Renal cortex interstitium (tissue), 15 donors: ENCODE measurements at places on chromosomes 4 and X.
A peak's percentile ranks its signal among the peaks of the same experiment; 100 is the strongest.

DNA sequence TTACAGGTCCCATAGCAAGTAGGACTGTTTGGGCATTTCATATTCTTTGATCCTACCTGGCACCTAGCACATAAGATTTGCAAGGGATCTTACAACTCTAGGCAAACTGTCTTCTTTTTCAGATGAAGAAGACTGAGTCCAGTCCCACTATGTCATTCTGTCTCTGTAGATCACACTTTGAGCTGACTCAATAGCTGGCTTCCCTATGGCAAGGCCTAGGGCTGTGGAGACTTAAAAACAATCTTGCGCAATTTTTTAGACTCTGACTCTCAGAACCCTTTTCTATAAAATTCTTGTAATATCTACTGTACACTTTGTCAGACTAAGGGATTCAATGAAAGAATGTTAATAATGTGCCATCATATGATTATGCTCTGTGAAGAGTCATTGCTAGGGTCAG lies 26.7 kb downstream of the OTC start:
- no peak for DNase-seq

GRCh38 chr4:56253666-56254305 lies 133.5 kb downstream of the AASDH start:
- no peak for DNase-seq

DNA sequence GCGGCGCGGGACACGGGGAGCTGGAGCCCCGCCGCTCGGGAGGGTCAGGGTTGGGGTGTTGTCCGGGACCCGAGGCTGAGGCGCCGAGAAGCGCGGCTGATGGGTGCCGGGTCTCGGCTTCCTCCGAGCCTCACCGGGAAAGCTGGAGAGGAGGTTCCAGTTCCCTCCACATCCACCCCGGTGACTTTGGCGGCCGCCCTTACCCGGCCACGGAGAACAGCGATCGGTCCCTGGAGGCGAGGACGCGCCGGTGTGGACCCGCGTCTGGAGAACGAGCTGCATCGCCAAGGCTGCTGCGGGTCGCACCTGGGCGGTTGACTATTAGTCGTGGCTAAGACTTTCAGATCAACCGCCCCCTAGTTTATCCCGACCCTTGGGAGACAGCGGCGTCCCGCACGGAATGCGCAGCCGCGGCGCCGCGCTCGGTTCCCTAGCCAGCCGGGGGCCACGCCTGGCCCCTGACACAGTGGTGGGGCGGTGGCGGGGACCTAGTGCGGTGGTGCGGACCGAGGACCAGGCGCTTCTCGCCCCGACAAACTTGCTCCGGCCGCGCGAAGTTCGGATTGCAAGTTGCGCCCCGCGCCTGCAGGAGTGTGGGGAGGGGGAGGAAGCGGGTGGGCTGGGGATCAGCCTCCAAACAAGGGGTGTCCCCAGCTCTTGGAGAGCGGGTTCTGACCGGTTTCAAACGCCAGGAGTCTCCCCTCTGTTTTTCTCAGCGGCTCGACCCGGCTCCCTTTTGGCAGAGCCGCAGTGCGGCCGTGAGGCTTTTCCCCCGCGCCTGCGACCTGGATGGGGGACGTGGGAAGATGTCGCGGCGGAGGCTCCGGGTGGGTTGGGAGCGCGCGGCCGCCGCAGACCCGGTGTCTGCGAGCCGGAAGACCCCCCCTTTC lies 568 bp downstream of the FHDC1 start:
- no peak for DNase-seq

DNA sequence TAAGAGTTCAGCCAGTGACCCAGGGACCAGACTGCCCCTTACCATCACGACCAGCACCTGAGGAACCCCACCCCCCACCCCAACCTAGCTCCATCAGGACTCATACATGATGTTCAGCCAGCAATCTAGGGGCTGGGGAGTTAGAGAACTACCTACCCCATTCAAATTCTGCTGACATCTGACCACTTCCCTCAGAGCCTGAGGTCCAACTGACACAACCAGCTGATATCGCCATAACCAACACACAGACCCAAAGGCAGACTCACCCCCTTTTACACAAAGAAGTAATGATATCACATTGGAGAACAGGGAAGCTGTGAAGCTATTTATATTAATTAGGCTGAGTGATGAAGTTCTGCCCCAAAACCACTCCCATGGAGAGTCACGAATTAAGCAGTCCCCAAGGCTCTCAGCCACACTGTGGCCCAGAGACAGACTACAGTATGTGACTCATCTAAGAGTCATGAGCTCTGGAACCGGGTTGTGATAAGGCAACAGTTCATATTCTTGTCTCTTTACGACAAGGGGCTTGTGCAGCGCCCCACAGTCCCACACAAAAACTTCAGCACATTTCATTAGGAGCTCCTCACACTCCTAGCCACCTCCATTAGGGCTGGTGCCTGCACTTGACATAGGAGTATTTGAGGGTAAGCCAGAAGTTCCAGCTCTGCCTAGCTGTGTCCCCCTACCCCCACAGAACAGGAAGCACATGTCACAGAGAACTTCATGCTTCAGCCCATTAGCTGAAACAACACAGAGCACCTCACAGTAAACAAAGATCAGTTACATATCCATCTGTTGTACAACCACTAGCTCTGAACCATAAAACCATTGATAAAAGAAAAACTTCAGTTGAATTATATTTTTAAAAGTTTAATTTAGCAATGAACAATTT lies 184.7 kb upstream of the ZCCHC13 start:
- no peak for DNase-seq

DNA sequence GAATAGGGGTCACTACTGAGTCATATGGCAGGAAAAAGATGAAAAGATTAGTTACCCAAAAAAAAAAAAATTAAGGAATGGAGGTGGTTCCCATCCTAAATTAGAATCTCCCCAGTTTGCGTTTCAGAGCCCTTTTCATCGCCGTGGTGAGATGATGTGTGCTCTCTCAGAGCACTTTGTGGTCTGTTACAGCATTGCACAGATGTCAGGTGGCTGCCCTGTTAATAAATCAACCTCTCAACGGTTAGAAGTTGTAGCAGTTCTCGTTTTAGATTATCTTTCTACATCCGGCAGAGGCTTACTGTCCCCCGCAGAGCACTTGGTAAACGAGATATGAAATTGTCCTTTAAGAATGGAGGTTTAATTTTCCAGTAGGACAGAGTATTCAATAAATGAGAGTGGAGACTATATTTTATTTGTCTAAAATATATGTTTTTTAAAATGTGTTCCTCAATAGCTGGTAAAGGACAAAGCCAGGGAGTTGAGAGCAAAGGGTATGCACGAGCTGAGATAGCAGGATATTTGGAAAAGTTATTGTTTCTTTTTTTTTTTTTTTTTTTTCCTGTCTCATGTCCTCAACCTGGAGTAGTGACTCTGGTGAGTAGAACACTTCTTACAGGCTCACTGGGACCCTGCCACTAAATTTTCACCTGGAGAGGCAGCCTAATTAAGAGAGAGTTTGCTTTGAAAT lies 26.9 kb downstream of the AFF1 start:
- no peak for DNase-seq

- no peak for DNase-seq
These were observed 19.3 kb upstream of the UVSSA start for GRCh38 chr4:1327526-1328266.

DNA sequence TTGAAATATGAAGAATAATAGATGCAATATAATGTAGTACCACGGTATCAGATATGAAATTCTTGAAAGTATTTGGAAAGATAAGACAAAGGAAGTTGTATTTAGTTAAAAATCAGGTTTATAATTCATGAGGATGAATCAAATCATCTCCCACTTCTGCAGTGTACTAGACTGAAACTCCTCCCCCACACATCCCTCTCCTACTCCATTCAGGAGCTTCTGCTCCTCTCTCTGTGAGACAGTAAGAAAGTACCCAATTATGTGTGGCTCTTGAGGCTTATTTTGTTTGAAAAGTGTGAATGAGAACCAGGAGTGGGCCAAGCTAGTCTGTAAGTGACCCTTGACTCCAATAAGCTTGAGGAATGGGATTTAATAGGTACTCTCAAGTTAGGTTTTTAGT lies 9.5 kb downstream of the SLAIN2 start:
- DNase-seq, result no peak

GRCh38 chrX:124256629-124257380 lies 75.7 kb upstream of the TEX13D start:
- DNase-seq, result no peak

DNA sequence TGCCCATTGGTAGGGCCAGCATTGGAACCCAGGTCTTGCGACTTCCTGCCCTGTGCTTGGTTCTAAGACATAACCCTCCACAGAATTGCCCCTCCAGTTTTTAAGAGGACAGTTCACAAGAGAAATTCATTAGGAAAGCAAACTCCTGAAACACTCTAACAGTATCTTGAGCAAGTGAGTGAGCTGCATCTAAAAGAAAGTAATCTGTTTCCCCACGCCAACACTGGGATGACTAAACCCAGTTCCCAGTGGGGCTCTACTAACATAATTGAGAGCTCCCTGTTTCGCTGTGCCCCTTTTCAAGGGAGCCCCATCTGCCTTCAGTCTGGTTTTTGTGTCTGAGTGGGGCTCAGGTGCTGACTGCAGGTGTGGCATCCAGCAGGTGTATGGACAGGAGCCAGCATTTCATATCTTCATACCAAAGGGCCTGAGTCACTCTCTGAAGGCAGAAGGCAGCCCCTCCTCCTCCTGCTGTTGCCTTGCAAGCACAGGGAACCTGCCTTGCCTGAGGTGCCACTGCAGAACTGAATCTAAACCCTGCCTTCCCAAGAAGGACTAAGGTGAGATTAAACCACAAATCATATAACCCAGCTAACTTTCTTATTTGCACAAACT lies 8.0 kb downstream of the AMOT start:
- no peak for DNase-seq

GRCh38 chrX:39238006-39238405 lies 436.7 kb downstream of the MID1IP1 start:
- no peak for DNase-seq

DNA sequence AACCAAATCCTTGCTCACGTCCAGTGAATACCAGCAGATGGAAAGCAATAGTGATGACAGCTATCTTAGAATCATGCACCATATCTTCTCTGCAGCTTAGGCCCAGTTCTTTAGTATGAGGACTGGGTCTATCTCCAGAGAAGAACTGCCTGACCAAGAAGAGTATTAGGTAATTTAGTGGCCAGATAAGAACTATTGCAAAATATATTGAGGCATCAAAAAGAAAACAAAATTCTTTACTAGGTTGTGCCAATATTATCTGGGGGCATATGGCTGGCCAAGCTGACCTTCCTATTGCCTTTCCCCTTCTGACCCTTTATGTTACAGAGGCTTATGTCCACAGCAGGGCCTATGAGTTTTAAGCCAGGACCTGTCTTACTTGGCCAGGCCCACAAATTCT lies 91.2 kb downstream of the RLIM start:
- DNase-seq, result no peak

- DNase-seq, result peak; percentile 12
These were observed 62.2 kb upstream of the FAM241A start for GRCh38 chr4:112082954-112083586.

DNA sequence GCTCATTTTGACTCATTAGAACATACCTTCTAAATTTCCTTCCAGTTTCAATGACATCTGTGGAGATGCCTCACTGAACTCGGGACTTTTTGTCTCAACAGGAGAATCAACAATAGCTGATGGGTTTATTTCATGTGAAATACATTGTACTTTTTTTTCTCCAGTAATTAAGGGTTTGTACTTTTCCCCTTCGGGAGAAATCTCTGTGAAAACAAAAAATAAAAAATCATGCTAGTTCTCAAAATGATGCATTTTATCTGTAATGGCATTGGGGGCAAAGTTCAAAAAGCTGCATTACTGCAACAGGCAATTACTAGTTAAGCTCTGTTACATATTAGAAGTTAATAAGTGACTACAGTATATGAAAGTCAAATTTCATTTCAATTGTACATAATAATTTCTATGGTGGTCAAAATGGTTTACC lies 167.3 kb upstream of the SH3RF1 start:
- no peak for DNase-seq

- no peak for DNase-seq
These were observed 210.0 kb downstream of the SOWAHB start for GRCh38 chr4:76687746-76688448.

DNA sequence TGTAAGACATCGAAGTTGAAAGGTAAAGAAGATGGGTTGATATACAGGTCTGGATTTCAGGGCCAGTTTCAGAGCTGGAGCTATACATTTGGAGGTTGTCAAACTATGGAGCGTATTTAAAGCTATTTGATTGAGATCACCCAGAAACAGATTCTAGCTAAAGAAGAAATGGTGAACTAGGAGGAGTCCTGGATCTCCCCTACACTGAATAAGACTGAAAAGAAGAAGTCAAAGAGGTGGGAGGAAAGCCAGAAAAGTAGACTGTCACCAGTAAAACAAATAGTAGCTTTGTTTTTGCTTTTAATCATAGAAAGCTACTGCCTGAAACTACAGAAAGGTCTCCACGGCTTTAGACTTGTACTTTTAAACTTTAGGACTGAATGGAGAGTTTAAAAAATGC lies 5.0 kb upstream of the NDP start:
- DNase-seq, result no peak

GRCh38 chr4:57211131-57211530 lies 100.9 kb upstream of the IGFBP7 start:
- no peak for DNase-seq

- no peak for DNase-seq
These were observed 14.9 kb upstream of the PPEF1 start for GRCh38 chrX:18692541-18692940.

- DNase-seq, result peak; percentile 1
These were observed 218.7 kb upstream of the SPOCK3 start for GRCh38 chr4:167452922-167453430.

GRCh38 chr4:74543983-74544382 lies 99.0 kb downstream of the AREG start:
- DNase-seq, result no peak

- DNase-seq, result no peak
These were observed 308.6 kb downstream of the PTTG2 start for GRCh38 chr4:38268837-38269236.

DNA sequence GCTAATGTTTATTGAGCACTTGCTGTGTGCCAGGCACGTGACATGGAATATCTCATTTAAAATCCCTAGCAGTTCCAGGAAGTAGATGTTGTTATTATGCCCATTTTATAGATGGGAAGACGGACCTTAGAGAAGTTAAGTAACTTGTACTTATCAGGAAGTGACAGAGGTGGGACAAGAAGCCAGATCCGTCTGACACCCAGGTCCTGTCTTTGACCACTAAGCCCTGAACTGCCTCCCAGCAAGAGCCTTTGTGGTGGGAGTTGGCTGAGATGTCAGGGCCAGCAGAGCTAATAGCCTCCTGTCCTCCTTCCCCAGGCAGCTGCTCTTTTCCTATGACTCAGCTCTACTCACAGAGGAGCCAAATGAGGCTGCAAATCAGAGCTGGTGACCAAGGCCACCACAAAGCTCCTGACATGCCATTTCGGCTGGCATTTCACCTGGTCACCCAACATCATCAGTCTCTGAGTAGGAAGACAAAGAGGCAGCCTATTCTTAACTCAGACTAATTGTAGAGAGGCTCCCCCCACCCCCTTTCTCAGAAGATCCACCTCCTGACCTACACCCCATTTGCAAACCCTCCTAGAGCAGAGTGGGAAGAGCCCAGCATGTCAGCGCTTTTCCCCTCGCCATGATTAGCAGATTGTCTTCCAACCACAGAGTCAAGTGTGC lies 175.1 kb upstream of the KIT start:
- no peak for DNase-seq

DNA sequence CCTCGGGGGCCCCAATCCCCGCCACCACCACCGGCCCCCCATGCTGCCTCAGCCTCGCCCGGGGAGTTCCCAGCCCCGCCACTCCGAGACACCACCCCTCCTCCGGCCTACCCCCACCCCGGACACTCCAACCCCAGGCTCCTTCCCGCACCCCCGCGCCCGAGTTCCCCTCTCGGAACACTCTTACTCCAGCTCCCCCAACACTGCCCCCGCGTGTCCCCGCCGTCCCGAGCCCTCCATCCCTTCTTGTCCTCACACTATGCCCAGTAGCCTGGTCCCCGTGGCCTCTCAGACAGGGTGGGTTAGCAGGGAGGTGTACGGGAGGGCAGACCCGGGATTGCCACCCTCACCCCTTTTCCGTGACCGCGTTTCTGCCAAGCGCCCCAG lies 276.1 kb downstream of the BCOR start:
- no peak for DNase-seq
